ENCODE measurements at places on chromosomes 4 and X.
A peak's percentile ranks its signal among the peaks of the same experiment; 100 is the strongest.

DNA sequence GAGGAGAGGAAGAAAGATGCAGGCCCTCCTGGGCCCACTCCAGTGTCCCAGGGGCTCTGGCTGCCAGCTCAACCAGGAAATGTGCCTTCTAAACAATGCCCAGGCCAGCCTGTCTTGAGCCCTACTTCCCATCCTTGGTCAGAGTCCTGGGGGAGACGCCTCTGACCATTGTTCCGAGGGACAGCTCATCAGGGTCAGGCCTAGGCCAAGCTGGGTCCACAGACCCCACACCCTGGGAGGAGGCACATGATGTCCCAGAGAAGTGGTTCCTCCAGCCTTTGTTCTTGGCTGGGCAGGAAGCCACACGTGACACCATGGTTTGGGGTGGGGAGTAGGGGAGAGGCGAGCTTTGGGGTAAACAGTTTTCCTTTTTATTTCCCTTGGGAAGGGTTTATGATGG is 102.5 kb downstream of the EFNB1 start:
- no peak for DNase-seq

- no peak for DNase-seq
These were observed 51.3 kb downstream of the FNIP2 start for GRCh38 chr4:158819942-158820786.

- DNase-seq = peak; percentile 50
These were observed 75.1 kb upstream of the HTR2C start for GRCh38 chrX:114508756-114509155.

GRCh38 chrX:119887721-119888425 is 7.8 kb upstream of the AKAP14 start:
- peak; percentile 23 for DNase-seq

- no peak for DNase-seq
These were observed 52.7 kb upstream of the MAMLD1 start for GRCh38 chrX:150310417-150310816.

All from bronchial epithelial cell (primary cell).